Hematopoietic multipotent progenitor cell treated with erythropoietin and hydrocortisone succinate and interleukin-3 and kit ligand, for 4 days (in vitro differentiated cells): ENCODE measurements at places on chromosomes 12 and 14.
A peak's percentile ranks its signal among the peaks of the same experiment; 100 is the strongest.

- no peak for DNase-seq
Observed at GRCh38 chr14:52485350-52485960, 66.8 kb downstream of the TXNDC16 start.

GRCh38 chr14:61300754-61301153 lies 19.6 kb upstream of the TMEM30B start:
- no peak for DNase-seq

DNA sequence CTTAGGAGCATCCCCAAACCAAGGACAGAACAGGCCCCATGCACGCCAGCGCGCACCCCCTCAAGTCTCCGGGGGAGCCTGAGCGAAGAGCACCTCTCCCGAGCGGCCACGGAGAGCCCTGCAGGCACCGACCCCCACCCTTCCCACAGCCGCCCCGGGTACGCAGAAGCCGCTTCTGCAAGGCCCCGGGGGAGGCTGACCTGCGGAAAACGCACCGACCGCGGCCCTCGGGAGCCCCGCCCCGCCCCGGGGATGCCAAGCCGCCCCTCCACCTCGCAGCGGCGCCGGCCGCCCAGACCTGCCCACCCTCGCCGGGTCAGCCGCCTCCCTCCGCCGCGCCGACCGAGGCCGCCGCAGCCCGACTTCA lies 385 bp downstream of the CAPRIN2 start:
- no peak for DNase-seq

DNA sequence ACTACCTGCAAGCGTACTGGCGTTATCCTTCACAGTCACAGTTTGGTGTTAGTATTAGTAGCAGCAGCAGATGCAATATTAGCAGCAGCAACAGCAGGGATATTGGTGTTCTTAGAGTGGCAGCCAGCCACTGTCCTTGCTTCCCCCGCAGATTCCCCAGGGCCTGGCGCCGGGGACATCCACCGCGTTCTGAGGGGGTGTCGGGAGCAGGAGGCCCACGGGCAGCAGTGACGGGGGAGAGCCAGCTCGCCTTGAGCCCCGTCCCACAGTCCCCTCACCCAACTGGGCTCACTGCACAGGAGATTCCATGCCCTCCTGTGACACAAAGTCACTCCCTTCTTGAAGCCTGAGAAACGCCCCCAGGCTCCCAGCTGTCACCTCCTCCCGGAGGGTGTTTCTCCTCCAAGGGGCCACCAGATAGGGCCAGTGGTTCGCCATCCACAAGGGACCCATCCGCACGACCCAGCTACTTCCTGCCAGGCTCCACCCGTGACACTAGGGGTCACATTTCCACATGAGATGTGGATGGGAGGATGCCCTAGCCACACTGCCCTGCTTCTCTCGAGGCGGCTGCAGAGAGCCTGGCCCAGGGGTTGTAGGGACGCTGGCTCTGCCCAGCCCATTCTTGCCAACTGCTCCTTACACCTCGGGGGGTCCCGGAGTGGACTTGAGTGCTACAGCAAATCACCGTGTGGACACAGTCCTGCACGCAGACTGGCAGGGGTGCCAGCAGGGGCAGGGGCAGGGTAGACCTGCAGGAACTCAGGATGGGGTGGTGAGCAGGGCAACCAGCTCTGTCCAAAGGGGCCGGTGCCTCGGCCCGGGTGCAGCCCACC lies 123.1 kb downstream of the PIWIL1 start:
- DNase-seq: no peak

DNA sequence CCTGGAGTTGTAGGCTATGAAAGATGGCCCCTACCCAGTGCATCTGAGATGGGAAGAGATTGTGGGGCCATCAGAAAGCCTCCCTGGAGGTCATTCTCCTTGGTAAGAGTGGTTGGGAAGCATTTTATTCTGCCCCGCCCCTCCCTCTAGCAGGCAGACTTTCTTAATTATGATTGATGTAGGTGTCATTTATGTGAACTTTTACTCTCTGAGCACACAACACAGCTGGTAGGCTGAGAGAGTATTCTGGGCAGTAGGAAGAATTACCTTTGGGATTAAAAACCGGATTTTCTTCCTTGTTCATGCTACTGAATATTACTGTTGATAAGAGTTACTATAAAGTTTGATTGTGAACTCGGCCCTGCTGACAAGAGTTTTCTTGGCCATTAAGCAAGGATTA lies 266.8 kb downstream of the TTC6 start:
- no peak for DNase-seq

DNA sequence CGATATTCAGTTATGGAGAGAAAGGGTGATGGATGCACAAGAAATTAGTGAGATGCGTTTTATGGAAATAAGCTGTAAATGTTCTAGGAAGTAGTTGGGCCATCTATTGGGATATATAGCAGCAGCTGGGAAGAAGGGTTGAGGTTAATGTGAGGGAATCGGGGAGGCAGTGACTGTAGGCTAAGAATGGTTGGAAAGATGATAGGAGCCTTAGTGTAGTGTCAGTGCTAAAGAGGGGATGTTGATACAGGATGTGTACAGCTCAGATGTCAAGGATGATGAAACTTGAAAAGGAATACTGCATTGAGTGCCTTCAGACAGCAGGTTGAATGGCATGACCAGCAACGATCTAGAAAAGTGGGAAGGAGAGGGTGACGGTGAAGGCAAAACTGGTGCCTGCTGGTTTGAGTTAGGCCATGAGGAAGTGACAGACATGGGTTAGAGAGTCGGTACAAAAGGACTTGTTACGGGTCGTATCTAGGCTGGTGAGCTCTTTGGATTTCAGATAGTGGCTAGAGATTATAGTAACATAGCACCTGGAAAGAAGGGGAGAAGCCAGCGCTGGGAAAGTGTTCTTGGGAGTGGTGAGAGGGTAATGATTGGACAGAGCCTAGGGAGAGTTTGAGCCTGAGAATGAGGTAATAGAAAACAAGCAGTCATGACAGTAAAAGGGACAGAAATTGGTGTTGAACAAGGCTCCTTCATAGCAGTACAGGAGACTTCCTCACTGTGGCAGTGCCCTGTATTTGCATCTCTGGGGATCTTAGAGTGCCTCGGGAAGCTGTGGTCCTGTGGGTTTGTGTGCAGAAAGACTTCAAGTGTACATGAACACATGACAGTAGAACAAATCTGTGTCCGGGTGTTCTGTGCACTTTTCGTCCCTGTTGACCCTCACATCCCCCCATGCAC lies 9.6 kb downstream of the MARS1 start:
- DNase-seq: no peak

DNA sequence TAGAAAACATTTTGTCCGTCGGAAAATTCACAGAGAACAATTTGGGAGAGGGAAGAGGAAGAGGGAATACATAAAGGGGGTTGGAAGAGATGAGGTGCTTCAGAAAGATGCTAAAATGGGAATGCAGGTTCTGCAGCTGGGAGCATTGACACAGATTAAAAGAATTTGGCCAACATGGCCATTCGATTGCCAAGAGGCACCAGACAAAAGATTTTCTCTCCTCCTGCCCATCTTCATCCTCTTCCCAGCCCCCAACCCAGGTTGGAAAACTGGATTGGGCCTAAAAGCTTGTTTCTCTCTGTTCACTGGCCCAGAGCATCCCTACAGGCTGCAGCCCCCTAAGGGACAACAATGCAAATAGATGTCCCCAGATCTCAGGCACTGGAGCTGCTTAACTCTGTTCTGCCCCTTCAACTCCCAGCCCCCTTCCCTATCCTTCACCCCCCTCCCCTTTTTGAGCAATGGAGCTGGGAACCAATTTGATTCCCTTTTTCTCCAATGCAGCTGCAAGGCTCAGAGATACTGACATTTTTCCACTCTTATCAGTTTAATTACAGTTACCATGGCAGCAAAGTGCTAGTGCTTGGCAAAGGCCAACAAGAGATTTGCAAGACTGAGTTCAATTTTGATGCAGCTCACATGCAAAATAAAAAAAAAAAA lies 1.9 kb downstream of the LMO3 start:
- peak; percentile 3 for DNase-seq

- DNase-seq: peak; percentile 63
Observed at GRCh38 chr12:49548822-49549648, 10.2 kb downstream of the KCNH3 start.

GRCh38 chr14:50343434-50343833 lies 31.3 kb downstream of the DMAC2L start:
- DNase-seq: no peak

DNA sequence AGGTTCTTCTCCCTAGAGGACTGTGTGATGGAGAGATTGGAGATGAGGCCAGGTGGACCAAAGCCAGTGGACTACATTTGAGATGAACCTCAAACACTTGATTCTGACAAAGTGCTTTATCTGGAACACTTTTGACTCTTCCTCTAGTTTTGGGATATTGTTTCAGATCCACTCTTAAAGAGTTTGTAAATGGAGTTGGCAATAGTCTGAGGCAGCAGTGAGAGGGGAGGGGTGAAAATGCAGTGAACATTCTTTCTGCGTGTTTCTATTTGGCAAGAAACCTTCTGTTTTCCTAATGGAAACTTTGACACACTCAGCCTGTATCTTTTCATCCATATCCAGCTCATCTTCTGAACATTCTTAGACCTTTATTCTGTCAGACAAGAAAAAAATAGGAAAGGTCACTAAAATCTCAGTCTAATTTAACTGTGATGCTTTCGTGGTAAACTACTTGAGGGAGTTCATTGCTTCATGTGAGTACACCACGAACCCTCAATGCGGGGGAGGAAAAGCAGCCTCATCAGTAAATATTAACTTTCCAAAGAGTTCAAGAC lies 57.4 kb upstream of the KCNJ8 start:
- no peak for DNase-seq

DNA sequence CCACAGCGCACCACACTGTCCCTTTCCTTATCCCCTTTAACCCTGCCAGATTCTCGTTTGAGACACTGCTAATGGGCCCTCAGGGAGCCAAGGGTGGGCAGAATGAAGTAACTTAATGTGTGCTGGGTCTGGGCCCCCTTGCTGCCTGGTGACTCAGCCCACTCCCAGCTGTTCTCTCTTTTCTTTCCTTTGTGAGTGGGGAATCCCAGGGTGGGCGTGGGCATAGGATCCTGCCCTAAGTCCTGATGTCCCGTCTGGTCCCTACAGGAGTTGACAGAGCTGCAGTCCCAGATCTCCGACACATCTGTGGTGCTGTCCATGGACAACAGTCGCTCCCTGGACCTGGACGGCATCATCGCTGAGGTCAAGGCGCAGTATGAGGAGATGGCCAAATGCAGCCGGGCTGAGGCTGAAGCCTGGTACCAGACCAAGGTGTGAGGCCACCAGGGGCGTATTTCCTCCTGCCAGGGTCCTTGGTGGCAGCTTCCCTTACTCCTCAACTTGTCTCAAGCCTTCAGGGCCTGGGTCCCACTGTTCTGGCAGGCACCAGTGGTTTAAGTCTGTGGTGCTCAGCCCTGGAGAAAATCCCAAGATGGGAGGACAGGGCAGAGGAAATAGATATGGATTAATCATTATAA lies 8.3 kb downstream of the KRT7 start:
- DNase-seq: no peak

DNA sequence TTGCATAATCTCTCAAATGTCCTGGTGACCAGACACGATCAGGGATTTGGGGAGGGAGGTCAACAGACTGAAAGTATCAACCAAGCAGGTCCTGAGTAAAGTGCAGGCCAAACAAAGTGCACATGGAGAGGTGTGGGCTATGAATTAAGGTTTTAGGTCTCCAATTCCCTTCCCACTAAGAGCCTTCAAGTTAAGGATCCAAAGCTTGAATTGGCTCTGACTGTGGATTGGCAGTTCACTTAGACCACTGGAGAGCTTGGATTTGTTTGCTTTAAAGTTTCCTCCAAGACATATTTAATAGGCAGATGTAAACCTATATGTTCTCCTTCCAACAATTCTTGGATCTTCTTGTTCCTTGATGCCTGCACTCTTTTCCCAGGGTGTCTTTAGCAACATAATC lies 129.6 kb upstream of the IGF1 start:
- no peak for DNase-seq

- DNase-seq: no peak
Observed at GRCh38 chr12:30046376-30046775, 262.6 kb upstream of the TMTC1 start.

DNA sequence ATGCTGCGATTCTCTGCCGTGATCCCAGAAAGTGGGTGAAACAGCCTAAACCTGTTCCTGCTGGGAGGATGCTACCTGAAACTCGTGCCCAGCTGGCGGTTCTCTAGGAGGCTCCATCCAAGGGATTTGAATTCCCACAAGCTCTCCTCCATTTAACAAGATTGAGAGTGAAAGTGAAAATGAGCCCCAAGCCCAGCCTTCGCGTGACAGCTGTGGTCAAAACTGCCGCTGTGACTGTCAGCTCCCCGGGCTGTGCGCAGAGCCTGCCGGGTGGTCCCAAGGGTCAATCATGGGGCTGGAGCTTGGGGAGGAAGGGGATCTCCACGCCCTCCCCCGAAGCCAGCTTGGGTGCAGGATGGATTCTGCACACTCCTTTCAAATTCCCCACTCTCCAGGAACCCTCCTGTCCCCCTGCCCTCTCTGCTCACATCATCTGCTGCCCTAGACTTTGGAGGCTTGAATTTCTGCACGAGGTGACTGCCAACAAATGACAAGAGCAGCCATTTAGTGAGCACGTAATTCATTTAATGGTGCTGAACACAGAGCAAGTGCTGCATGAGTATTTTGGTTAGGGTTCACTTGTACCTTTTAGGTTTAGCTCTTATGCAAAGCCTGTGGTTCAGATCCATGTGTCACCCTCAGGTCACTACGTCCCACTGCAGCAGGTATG lies 5.3 kb downstream of the ASB2 start:
- peak; percentile 54 for DNase-seq

DNA sequence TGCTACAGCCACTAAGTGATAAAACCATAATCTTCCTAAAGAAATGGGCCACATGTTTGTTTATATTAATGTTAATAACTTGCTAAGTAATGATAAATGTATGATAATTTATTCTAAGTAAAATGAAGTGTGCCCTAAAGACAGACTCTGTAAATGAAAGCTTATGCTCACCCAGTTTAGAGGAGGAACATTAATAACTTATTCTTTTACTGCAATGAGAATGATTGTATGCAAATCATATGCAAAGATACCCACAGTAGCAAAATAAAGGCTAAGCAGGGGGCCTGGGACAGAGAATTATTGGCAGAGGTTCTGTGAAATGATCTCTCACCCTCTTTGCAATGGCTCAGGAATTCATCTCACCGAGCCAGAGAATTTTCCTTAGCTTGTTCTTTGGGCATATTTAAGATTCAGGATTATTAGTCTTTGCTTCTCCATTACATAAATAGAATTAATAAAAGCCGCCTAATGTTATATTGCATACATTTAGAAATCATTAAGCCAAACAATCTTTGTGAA lies 75.9 kb downstream of the TMEM132D start:
- DNase-seq: no peak

- DNase-seq: no peak
Observed at GRCh38 chr14:35383569-35384454, 20.7 kb downstream of the NFKBIA start.

DNA sequence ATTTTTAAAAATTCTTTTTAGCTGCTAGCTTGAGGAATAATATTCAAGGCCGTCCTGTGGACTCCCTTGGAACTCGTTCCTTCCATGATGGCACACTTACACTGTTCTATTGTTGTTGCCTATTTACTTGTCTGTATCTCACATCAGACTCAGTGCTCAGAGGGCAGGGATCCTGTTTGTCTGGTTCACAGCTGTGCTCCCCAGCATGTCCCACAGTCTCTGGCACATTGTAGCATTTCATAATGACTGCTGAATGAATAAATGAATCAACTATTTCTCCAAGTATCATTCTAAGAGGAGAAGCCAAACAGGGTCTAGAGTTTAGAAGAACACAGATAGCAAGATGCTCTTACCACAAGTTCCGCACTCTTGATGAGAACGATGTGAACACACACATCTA lies 48.0 kb downstream of the NTN4 start:
- no peak for DNase-seq

- DNase-seq: no peak
Observed at GRCh38 chr12:27539191-27539631, 15.2 kb downstream of the PPFIBP1 start.

- peak; percentile 47 for DNase-seq
Observed at GRCh38 chr14:99899578-99900178, 106.5 kb downstream of the EML1 start.

GRCh38 chr12:777550-778047 lies 25.2 kb downstream of the WNK1 start:
- DNase-seq: peak; percentile 0
